Nucleus accumbens (tissue), 56 donors: ENCODE measurements at places on chromosomes 11 and 22.

GRCh38 chr11:95566211-95566610 is 223.4 kb downstream of the FAM76B start:
- DNase-seq = no peak

DNA sequence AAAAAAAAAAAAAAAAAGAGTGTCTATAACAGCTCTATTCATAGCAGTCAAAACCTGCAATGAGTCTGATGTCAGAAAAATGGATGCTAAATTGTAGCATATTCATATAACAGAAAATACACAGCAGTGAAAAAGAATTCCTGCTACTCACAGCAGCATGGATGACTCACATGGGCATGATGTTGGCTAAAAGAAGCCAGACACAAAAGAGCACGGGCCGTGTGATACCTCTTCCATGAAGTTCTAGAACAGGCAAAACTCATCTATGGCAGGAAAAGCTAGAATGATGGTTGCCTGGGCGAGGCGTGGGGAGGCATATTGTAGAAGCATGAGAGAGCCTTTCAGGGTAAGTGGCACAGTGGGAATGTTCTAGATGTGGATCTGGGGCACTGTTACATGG is 18.9 kb downstream of the PLAAT3 start:
- peak; percentile 20 for DNase-seq

GRCh38 chr11:2762451-2762850 is 62.7 kb upstream of the KCNQ1OT1 start:
- DNase-seq = no peak

- peak; percentile 78 for DNase-seq
Measured at GRCh38 chr22:39519681-39520225, 609 bp upstream of the ATF4 start.

DNA sequence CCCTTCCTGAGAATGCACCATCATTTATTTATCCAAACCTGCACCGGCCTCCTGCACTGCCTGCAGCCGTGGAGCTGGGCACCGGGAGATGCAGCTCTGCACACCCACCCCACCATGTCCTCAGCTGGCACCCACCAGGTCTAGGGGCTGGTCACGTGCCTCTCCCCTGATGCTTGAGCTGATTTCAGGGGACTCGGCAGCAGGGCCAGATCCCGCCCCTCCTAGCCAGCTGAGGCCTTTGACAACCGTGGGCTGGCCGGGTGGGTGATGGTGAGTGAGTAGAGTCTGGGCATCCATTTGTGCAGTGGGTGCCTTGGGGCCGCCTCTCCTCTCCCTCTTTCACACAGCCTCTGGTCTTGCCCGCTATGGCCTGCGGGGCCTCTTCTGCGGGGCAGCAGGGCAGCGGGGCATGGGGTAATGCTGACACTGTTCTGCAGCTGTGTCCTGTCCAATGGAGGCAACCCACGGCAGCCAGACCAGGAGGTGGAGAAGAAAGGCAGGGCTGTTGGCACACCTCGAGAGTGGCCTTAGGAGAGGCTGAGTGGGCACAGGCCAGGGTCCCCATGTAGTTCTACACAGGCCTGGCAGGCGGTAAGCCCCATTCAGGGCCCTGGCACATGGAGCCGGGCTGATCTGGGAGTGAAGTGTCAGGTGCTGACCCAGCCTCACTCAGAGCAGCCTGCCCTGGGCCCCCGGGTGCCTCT is 38.5 kb upstream of the PRODH start:
- no peak for DNase-seq

DNA sequence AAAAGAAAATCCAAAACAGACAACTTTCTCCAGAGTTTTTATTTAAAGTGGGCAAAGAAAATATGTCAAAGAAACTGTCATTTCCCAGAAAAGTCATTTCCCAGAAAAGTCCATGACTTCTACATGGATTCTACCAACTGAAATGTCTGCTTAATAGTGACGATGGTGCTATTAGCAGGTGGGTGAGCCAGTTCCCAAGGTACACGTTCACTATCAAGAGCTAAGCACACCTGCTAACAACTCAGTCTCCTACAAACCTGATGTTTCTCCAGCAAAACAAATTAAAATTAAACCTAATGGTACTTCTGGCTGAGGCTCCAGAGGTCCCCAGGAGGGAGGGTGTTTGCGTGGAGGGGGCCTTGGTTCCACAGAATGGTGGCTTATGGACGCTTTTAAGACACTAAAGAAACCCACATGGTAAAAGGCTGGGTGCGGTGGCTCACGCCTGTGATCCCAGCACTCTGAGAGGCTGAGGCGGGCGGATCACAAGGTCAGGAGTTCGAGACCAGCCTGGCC is 26.8 kb downstream of the POU2AF1 start:
- DNase-seq = no peak

DNA sequence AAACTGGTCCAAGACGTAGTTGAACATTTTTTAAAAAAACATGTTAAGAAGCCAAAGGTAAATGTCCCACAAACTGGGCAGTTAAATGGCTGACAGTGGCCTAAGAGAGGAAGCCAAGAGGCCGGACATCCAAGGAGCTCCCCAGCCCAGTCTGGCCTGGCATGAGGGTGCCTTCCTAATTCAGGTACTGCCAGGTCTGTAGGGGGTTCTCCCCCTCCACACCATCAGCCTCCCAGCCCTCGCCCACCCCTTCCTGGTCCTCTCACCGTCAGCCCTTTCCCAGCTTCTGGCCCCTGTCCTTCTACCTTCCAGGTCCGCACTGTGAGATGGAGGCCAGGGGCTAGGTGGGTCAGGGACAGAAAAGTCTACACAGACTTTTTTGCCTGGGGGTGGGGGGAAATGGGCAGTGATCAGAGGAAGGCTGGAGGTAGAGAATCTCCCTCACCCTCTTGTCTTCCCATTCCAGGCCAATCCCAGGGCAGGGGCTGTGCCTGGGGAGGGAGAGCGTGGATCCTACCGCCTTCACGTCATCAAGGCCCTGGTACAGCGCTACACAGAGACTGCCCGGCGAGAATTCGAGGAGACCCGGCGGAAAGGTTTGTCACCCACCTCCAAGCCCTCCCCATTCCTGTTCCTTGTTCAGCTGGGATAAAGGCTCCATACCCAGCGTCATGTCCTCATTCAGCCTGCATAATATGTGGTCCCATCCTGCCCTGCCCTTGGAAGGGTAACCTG is 6.0 kb downstream of the ART5 start:
- no peak for DNase-seq

- DNase-seq = no peak
Measured at GRCh38 chr11:119192111-119192510, 6.8 kb downstream of the NHERF4 start.

GRCh38 chr22:44738347-44738715 is 14.0 kb upstream of the ARHGAP8 start:
- no peak for DNase-seq

DNA sequence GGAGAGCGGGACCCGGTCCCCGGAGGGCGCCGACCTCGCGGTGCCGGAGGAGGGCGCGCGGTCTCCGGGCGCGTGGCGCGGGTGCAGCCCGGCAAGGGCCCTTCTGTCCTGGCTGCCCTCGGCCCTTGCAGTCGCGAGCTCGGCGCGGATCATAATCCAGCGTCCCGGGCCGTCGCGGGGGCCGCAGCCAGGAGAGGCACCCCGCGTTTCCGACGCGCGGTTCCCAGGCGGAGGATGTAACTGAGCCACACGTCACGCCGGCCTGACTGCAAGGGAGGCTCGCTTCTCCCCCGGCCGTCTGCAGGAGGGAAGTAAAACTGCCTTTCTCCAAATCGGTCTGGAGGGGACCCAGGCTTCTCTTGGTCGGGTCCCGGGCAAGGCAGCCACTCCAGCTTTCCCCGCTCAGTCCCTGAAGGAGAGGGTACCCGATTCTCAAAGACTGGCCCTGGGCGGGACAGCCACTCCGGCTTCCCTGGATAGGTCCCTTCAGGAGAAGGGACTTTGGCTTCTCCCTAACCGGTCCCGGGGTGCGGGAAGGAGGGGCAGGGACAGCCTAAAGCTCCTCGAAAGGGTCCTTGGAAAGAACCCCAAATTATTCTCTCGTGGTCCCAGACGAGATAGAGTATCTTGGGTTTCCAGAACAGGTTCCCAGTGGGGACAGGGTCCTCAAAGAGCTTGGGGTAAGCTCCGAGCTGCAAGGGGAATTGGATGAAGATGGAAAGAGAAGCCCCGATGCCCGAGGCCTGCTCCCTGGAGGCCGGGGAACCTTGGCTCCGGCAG is 836 bp downstream of the SPON1 start:
- DNase-seq = peak; percentile 48

DNA sequence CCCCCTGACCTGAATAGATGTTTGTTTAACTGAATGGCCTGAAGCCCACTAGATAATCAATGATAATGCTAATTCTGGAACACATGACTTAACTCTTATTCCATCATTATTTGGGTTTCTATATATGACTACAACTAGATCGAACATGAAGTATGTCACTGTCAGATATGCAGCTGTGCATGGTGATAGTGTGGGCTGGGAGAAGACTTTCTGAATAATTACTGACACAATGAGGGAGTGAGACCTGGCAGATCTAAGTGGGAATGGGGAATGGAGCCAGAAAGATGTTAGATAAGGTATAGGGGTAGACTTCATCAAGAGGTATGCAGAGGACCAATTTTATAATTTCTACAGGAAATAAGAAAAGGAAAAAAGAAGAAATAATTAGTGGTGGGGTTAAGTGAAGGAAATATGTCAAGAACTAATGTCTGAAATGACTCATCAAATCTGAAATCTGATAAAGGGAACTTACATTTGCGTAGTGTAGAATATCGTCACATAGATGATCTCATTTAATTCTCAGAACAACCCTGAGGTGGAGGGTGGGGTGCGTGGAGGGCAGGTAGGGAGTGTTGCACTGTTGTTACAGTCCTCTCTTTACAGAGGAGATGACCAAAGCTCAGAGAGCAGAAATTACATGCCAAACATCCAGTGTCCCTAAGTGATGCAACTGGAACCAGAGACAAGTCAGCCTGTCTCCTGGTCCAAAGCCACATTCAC is 68.2 kb upstream of the EED start:
- DNase-seq = no peak
